Activated CD4-positive, alpha-beta T cell treated with anti-CD3 and anti-CD28 coated beads, Interleukin-2, amount 10 ng/mL, durations not matched to agents 24 days and 14 days (primary cell): ENCODE measurements at places on chromosomes 1 and 21.

- DNase-seq = no peak
These were observed 2.3 kb downstream of the MTMR11 start for GRCh38 chr1:149934356-149934755.

- no peak for DNase-seq
These were observed 134.0 kb upstream of the IRF2BP2 start for GRCh38 chr1:234743791-234744611.

DNA sequence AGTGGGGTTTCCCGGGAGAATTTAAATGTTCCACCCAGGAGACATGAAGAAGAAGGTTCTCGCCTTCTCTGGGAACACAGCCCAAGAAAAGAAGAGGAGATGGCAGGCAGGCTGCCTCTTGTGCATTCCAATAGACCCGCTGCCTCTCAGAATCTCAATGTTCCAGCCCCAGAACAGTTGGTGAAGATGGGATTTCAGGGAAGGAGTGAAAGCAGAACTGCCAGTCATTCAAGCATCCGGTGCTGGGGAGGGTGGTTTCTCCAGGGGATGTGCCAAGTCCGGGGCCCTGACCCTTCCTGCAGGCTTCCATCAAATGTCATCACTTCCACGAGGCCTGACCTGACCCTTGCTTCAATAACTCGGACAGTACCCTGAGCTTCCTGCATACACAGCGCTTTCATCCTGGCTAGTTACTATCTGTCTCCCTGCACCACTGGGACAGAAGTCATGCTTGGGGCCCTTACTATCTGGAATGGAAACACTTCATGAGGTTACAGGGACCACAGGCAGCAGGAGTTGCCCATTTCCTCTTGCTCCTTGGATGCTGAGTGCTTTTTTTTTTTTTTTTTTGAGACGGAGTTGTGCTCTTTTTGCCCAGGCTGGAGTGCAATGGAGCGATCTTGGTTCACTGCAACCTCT, 386.6 kb upstream of the POU3F1 start:
- no peak for DNase-seq

DNA sequence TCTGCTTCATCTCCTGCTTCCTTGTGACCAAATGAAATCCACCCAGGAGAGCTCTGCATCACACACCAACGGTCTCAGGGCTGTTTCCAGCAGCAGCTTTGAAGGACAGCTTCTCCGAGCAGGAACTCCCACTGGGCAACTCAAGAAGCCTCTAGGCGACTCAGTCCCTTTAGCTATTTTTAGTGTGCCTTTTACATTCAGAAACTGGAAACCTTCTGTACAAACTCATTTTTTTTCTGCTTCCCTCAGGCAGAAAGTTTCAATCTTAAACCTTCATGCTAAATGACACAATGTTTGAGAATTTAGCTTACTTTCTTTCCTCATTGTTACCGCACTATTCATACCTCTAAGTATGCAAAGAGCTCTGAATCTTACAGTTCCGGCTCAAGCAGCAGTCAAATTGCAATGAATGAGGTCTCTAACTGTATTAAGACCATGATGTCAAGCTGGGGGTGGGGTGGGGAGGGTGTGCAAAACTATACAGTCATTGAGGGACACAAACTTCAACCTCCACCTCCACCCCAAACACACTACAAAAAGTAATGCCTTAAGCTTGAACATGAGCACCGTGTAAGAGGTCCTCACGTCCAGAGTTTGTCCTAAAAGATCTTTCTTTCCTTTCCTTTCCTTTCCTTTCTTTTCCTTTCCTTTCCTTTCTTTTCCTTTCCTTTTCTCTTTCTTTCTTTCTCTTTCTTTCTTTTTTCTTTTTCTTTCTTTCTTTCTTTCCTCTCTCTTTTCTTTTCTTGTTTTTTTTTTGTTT, 16.4 kb upstream of the TARBP1 start:
- DNase-seq = no peak

GRCh38 chr1:107953556-107953955, 11.4 kb downstream of the VAV3 start:
- no peak for DNase-seq

- no peak for DNase-seq
These were observed 45.6 kb upstream of the VAV3 start for GRCh38 chr1:108010581-108010980.

- no peak for DNase-seq
These were observed 164.5 kb upstream of the ETV3 start for GRCh38 chr1:157302724-157303123.

DNA sequence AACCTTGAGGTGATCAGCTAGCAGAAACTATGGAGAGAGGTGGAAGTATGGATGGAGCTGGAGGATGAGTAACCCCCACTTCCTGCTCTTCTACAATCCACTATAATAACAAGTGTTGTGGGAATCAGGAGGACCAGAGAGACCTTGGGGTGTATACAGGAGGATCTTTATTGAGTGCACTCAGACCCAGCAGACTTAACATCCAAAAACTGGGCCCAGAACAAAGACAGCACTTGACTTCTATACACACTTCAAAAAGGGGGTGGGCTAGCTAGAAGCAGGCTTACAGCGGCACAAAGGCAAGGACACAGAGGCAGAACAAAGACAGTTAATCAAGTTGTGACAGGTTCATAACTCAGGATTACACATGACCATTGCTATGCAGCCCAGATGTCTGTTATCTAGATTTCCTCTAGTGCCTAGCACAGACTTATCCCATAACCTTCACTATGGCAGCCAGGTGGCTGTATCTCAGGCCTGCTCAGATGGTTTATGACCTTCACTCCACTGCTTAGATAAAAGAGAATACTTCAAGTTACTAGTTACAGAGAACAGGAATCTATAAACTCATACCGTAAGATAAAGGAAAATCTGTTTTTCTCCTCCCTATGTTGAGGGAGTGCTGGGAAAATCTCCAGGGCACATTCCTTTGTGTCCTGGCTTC, 36.1 kb upstream of the PADI2 start:
- no peak for DNase-seq

GRCh38 chr1:29653034-29653810, 416.9 kb downstream of the PTPRU start:
- DNase-seq = no peak

DNA sequence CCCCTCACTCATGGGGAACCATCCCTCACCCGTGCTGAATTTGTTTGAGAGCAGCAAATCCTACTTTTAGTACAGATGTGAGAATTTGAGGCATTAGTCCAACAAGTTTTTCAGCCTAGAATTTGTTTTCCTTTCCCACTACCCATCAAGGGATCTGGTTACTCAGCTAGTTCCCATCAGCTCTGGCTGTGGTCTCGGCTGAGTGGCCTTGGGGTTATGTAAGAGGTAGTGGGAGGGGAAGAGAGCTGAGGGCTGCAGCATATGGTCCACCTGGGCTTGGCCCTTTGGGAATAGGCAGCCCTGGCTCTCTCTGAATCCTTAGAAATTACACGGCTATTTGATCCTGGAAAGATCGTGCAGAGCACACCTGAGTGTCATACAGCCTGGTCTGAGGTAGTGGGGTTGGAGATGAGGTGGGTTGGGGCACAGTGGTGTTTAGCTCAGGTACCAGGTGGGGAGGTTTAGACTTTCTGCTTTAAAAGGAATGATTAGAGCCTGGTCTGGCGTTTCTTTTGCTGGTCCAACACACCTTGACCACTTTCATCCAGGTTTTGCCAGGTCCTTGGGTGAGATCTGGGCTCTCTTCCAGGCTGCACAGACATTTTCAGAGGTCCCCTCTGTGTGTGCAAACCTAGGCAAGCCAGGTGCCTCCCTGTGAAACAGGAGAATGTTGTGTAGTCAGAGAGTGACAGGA, 4.2 kb downstream of the GSTM4 start:
- DNase-seq = no peak

GRCh38 chr1:51936531-51936930, 54.0 kb downstream of the RAB3B start:
- no peak for DNase-seq

DNA sequence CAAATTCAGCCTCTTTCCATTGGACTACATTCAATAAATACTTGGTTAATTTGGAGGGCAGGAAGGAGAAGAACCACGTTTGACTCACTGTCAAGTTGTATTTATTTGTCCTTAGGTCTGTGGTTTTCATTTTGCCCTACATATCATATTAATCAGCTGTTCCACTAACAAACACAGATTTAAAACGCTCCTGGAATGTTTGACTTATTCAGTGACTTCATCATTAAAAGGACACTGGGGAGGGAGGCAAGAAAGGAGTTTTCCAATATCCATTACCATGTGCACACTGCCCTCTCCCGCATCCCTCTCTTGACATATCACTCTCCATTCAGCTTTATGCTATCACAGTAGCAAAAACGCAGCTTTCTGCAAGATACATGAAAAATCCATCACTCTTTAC, 98.2 kb upstream of the C1orf87 start:
- no peak for DNase-seq

DNA sequence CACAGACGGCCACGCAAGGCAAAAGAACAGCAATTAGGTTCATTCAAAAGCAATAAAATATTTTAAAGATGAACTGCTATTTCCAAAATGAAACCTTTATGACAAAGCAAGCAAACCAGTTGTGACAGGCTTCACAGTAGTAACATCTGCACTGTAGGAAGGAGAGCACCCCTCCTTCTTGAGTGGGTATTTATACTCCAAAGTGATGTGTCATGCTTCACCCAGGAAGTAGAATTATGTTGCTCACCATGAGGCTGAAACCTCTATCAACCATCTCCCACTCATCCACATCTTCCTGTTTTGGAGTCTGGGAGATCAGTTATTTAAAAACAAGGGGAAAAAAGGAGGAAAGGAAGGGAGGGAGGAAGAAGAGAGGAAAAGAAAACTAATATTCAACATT, 885 bp downstream of the OR2T10 start:
- DNase-seq = no peak

DNA sequence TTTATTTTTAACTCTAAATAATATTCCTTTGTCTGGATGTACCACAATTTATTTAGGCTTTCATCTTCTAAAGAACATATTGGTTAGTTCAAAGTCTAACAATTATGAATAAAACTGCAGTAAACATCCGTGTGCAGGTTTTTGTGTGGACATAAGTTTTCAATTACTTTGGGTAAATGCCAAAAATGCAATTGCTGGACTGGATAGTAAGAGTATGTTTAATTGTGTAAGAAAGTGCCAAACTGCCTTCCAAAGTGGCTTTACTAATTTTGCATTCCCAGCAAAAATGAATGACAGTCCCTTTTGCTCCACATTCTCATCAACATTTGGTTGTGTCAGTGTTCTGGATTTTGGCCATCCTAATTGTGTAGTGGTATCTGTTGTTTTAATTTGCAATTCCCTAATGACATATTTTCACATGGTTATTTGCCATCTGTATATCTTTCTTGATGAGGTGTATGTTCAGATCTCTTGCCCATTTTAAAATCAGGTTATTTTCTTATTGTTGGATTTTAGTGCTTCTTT, 113.8 kb downstream of the DPYD start:
- DNase-seq = no peak

DNA sequence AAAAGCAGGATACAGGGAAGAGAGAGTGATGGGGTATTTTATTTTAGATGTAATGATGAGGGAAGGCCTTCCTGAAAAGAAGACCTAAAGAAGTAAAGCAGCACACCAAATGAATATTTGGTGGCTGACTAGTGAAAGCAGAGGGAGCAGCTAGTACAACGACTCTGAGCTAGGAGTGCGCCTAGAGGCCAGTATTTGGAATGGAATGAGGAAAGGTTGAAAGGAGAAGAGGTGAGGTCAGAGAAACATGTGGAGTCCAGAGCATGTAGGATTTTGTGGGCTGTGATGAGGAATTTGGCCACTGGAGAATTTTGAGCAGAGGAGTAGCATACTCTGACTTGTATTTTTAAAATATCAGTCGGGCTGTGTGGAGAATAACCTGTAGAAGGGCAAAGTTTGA, 11.8 kb upstream of the RPL5 start:
- DNase-seq = no peak

- no peak for DNase-seq
These were observed 60.8 kb downstream of the DHRS3 start for GRCh38 chr1:12556957-12557935.

GRCh38 chr1:66532798-66533783, 862 bp upstream of the SGIP1 start:
- peak; percentile 61 for DNase-seq

DNA sequence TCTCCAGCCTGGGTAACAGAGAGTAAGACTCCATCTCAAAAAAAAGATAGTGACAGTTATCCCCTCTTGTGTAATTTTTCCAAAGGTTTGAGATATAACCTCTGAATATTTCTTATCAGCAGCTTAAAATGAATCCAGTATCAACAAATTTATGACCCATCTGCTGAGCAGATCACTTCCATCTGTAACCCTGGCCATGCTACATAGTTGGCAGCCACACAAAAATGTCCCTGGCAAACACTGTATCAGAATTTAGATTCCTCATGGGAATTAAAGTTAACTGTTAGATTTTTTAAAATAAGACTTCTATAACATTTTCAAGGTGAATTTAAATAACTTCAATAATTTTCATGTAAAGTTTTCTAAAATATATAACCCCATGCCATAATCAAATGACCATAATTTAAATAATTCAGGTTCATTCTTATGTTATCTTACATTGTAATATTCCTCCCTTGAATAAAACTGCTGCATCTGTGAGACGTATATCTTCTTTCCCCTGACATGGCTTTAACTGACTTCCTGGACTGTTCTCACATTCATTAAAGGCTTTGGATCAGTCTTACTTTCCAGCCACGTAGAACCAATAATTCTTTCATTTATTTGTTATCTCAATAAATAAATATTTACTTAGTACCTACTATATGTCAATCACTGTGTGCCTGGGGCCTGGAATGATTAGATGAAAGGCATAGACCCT, 5.3 kb upstream of the PRPF38B start:
- DNase-seq = no peak

- no peak for DNase-seq
These were observed 58.9 kb downstream of the PTPN14 start for GRCh38 chr1:214492401-214493075.

GRCh38 chr1:61284248-61284854, 202.0 kb downstream of the NFIA start:
- DNase-seq = no peak

DNA sequence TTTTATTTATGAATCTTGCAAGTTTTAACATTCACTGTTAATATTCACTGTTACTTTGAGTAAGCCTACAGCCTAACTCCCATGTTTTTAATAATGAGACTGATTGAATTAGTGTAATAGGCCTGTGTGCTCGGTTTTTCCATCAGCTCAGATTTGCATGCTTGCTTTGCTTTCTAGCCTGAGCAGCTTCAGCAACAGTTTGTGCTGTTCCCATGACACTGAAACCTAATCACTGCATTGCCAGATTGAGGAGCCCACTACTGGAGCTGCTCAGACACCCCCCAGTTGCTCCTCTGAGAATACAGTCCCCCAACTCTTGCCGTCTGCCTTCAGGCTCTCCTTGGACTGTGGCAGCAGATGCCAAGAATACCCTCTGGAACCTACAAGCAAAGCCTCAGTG, 695.4 kb downstream of the BRINP3 start:
- no peak for DNase-seq

DNA sequence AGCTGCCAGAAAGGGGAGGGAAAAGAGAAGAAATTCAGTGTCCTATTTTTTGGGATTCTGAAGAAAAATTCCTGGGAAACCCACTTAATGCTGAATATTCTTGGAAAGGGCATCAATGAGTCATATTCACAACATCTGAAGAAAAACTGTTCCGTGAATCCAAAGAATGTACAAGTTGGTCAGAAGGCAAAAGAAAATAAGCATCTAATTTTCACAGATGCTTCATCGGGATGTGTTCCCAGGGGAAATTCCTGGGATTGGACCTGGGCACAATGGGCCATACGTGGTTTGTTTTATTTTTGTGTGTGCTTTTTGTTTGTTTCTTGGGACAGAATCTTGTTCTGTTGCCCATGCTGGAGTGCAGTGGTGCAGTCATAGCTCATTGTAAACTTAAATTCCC, 112.2 kb downstream of the MAP3K21 start:
- peak; percentile 7 for DNase-seq

- peak; percentile 3 for DNase-seq
These were observed 344.6 kb downstream of the LMO4 start for GRCh38 chr1:87673309-87673708.

GRCh38 chr1:210937846-210938245, 196.1 kb downstream of the KCNH1 start:
- DNase-seq = no peak
